ENCODE measurements at places on chromosomes 12 and 14.

DNA sequence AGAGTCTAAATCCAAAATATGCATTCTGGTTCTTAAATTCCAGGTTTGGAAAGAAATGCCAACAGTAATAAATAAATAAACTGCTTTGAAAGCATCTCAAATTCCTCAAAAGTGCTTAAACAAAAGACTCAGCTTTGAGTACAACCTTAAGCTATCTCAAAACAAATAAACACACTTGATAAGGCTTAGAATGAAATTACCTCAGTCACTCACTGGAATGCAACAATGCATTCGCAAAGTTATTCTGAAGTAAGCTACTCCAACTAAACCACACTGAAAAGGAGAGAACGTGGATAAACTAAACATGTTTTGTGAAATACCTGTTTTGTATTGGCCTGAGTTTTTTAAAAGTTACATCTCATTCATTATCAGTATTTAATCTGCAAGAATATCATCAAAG lies 1.2 kb downstream of the SPTSSA start:
- H3K36me3 ChIP-seq = no peaks in the 10 kb centered on the region
- peak overlapping the region; percentile 55 for H3K27ac ChIP-seq
- H3K4me3 ChIP-seq = peak overlapping the region; percentile 98
- peaks cover 10% of the 10 kb centered on the region for H3K27me3 ChIP-seq

DNA sequence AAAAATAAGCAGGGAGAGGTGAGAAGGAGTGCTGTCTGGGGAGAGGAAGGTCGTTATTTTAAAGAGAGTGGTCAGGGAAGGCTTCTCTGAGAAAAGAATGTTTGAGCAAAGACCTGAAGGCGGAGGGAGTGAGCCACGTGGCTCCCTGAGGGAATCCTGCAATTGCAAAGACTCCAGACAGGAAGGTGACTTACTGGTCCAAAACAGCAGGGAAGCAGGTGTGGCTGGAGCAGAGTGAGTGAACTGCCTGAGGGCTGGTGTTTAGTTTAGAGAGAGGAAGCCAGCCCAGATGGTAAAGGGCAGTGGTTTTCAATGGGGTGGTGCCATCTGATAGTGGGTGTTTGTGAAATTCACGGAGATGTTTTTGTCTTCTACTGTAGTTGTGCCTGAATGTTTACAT lies 58.8 kb upstream of the LTA4H start:
- peak; percentile 28 for DNase-seq
- H3K4me1 ChIP-seq = peaks cover 22% of the 10 kb centered on the region
- H3K27me3 ChIP-seq = peaks cover 3% of the 10 kb centered on the region

DNA sequence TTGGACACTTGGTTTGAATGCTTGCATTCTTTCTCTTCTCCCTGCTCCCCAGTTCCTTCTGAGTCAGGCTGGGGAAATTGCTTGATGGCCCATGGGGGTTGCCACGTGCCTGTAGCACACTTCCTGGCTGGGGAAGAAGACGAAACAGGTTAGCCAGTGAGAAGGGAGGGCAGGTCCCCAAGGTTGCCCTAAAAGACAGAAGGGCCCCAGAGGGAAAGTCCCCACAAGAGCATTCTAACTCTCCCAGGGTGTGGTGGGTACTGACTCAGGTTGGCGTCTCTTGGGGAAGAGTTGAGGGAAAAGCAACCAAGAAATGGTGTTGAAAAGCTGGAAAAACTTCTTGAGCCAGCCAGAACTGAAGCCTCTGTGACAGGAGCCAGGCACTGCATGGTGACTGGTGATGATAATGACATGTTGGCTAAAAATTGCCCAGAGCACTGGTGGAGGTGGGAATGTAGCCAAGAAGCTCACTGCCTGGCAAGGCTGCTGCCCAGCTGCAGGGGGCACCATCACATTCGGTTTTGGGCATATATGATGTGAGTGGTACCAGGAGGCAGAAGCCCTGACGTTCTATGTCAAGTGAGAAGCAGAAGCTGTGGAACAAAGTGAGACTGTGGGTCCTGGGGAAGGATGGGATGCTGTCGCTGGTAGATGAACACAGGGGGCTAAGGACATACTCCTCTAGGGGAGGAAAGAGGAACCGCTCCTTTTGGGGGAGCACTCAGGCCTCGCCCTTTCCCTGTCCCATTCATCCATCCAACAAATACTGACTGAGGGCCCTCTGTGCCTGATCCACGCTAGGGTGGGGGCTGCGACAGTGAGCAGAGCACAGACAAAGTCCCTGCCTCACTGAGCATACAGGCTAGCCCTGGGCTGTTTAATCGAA lies 8.1 kb upstream of the RABGGTA start:
- H3K27me3 ChIP-seq = peaks cover 3% of the 10 kb centered on the region
- no peak overlapping the region for H3K27ac ChIP-seq
- no peaks in the 10 kb centered on the region for H3K4me1 ChIP-seq

DNA sequence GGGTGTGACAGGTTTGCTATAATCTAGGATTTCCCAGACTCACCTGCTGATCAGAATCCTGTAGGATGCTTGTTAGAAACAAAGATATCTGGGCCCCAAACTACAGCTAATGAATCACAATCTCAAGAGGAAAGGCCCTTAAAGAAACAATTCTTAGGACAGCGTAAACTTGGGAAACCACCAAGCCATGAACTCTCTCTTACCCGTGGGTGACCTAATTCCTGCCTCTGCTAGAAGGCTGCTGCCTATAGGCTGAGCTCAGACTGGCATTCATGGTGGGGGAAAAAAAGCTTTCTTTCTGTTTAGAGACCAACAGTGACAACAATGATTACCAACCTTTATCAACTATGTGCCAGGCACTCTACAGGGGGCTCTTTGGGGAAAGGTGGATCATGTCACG lies 213.9 kb upstream of the FKBP4 start:
- H3K36me3 ChIP-seq = peaks cover 5% of the 10 kb centered on the region
- H3K27me3 ChIP-seq = no peaks in the 10 kb centered on the region
- H3K4me3 ChIP-seq = no peak overlapping the region
- H3K27ac ChIP-seq = no peak overlapping the region
- peaks cover 21% of the 10 kb centered on the region for H3K4me1 ChIP-seq

DNA sequence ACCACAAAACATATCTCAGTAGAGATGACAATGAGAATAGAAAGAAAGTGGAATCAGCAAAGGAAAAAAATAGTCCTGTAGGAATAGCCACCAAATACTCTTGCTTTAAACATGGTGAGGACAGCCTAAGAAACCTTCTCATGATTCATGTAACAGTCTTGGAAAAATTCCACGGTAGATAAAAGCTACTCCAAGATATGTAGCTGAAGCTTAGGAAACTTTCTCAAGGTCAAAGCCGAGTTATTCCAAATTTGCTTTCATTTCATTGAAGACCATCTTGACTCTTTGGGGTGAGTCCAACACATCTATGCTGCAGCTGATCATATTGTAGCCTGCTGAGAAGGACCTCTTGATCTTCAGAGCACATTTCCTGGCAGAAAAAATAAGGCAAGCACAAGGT lies 157.6 kb downstream of the PAH start:
- H3K27ac ChIP-seq = no peak overlapping the region
- H3K27me3 ChIP-seq = peaks cover 4% of the 10 kb centered on the region
- H3K4me1 ChIP-seq = peaks cover 6% of the 10 kb centered on the region

DNA sequence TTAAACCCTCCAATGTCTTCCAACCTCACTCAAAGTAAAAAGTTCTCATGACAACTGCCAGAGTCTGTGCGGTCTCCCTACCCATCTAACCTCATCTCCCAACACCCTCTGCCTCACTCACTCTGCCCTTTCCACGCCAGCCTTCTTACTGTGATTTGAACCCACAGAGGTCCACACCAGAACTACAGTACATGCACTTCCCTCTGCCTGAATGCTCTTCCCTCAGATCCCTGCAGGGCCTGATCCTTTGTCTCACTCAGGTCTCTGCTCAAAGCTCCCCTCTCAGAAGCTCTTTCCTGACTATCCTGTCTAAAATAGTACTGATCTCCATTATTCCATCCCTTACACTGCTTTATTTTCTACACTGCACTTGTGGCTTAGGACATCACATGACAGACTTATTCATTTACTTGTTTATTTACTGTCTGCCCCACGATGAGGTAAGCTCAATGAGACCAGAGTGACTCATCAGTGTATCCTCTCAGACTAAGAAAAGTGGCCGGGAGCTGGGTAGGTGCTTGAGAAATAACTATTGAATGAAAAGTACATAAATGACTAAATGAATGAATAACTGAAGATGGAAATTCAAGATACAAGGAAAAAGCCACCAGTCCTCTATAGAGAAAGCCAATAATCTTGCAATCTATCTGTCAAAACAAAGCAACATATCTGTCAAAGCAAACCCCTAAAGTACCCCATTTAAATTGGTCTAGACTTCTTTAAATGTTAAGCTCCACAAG lies 17.1 kb downstream of the POMT2 start:
- DNase-seq = no peak
- no peak overlapping the region for H3K4me3 ChIP-seq
- H3K4me1 ChIP-seq = peaks cover 19% of the 10 kb centered on the region
- no peaks in the 10 kb centered on the region for H3K36me3 ChIP-seq
- H3K27me3 ChIP-seq = peaks cover 2% of the 10 kb centered on the region

GRCh38 chr12:66087365-66087943 lies 43.1 kb downstream of the LLPH start:
- peak; percentile 70 for DNase-seq
- H3K4me1 ChIP-seq = no peaks in the 10 kb centered on the region
- no peaks in the 10 kb centered on the region for H3K36me3 ChIP-seq
- no peak overlapping the region for H3K27ac ChIP-seq

Measured in glutamatergic neuron (in vitro differentiated cells).